ENCODE measurements at places on chromosomes 5 and 9. TPM values are rescaled to one million over a fixed set of nuclear protein-coding genes. Genes with fewer than 3 reads are reported as not detected.

Gene SPEF2
- polyA plus RNA-seq = 38.2 TPM

Gene PRR7
- polyA plus RNA-seq = 2.7 TPM

GRCh38 chr9:92146610-92147009 lies 31.4 kb upstream of the SPTLC1 start:
- no peak for DNase-seq

GRCh38 chr9:88219601-88220000 lies 81.3 kb upstream of the SPATA31C2 start:
- DNase-seq = no peak

DNA sequence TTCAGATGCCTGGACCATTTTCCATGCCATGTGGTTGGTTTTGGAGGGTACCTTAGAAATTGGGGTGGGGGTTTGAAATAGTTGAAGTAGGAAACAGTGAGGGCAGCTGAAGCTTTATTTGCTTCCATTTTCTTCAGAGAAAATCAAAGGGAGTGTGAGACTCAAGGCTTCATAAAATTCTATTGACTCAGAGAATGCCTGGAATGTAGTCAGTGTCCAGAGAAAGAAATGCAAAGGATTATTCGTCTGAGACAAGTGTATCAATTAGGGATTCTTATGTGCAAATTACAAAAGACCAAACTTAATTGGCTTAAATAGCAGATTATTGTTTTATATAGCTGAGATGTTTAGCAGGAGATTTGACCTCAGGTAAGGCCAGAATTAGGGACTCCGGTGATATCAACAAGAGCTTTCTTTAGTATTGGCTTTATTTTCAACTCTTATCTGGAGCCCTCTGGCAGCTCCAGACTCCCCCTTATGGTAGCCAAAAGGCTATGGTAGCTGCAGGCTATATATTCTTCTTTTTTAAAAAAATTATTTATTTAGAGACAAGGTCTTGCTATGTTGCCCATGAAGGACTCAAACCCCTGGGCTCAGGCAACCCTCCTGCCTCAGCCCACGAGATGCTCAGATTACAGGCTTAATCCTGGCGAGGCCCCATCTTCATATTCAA lies 38.9 kb downstream of the PTTG1 start:
- no peak for DNase-seq

DNA sequence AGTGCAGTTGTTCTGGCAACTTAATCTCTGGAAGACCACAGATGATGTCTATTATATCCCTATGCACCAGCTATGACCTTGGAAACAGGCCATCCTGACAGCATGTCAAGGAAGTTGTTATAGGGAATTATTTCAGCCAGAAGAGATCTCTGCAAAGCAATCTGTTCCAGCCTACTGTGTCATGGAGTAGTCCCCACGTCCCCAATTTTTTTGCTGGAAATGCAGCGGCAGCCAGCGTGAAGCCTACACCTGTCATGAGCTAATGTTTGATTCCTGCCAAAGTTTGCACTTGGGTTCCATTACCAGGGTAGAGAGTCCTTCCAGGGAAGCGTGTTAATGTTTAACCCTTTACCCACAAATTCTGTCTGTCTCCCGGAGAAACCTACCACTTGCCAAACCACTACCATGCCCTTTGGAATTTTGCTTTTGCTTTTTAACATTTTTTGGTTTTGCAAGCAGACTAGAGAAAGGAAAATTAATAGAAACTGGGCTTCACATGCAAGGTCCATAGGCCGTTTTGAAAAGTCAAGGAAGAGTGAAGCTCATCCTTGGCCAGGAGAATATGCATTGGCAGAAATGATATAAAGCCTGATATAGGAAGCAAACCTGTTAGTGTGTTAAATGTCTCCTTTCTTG lies 174.9 kb upstream of the SPRY4 start:
- DNase-seq = no peak

DNA sequence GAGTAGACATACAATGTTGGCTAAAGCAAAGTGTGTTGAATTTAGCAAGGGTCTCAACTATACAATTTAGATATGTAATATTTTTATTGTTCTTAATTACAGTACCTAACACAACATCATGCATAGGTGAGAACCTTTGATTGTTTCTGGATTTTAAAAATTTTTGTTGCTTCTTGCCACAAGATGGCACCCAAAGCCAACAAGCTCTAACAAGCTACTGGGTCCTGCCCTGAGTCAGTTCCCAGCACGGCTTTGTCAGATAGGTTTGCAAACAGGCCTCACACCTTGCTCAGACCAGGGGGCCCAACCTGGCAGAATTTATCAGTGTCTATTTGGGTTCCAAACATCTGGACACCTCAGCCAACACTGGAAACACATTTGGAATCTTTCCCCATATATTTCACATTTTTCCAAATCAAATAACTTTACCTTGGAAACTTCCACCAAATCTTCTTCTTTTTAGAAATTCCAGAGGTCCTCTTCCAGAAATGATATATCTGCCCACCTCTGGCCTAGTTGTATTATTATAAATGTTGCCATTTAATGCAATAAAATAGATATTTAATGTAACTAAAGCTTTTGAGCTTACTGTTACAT lies 49.5 kb upstream of the EGFLAM start:
- DNase-seq = no peak

DNA sequence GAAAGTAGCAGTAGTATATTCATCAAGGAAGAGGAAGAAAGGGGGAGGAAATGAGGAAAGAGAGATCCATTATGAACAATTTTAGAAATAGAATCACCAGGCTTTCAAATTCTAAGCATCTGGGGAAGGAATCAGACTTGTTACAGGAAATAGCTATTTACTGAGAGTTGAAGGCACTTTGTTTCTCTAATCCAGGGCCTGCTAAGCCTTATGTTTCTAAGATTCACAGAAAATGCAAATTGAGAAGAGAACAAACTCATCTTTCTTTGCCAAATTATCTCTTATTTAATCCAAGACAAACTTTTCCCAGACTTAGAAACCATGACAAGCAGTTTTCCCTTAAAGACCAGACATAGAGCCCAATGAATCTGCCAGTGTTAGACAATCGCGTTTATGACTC lies 528.0 kb upstream of the NMUR2 start:
- no peak for DNase-seq

Measured in left renal cortex interstitium (tissue), 4 donors.